Fibroblast of skin of left quadriceps (primary cell): ENCODE measurements at places on chromosomes 7 and 10.

DNA sequence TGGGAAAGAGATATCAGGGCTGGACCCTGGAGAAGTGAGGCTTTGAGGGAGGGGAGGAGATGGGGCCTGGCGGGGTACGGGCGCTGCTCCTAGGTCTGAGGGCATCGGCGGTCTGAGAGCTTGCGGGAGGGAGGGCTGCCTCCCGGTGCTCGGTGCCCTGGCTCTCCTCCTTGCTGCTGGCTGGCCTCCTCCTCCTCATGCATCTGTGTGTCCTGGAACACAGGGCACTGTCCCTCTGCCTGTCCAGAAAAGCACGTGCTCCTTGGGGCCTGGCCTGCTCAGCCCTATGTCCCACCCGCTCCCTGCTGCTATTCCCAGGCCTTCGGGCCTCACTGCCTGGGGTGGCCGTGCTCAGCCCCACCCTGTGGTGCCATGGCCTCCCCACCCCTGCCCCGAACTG, 166.9 kb downstream of the RNF216 start:
- no peak for DNase-seq

DNA sequence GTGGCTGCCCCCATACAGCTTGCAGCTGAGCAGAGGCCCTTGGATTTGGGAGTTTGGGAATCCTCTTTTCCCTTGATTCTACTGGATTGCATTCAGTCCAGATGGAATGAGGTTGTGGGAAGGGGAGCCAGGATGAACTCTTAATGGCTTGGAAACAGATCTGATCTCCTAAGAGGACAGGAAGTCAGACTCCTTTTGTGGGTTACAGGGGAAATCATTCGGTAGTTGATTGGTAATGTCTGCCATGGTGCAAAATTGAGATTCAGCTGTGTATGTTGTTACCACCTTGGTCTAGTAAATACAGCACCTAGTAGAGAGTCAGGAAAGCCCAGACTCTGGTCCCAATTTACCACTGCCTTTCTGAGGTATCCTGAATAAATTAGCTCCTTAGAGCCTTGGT, 144.2 kb upstream of the TNRC18 start:
- no peak for DNase-seq

- DNase-seq = no peak
Observed at GRCh38 chr10:35940141-35941041, 298.3 kb upstream of the FZD8 start.

GRCh38 chr10:34726862-34727261, 88.2 kb downstream of the PARD3 start:
- no peak for DNase-seq

GRCh38 chr10:11175823-11176243, 158.2 kb downstream of the CELF2 start:
- DNase-seq = no peak

DNA sequence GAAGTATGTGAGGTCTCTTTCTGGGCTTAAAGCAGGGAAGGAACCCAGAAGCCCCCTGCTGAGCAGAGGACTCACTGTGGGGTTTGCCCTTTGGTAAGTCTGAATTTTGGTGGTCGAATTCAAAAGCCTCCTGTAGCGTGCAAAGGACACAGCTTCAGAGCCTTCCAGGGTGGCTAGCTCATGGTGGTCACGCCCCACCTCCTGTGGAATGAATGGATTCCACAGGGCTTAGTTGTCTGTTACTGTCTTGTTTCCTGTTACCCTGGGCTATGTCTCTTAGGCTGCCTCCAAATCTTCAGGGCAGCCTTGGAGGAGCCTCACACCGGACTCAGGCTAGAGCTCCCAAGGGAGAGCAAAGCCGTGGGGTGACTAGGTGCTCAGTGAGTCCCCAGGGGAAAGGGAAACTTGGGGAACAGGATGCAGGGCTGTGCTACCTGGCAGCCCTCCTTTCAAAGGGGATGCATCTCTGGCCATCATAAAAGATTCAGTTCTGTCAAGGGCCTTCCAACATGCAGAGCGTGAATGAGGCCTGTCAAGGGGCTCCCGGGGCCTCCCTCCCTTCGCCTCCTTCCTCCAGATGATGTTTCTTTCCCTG, 211.7 kb downstream of the CCSER2 start:
- peak; percentile 63 for DNase-seq

GRCh38 chr7:75987805-75988567, 6.4 kb downstream of the TMEM120A start:
- DNase-seq = no peak

- DNase-seq = no peak
Observed at GRCh38 chr10:98511876-98512275, 65.1 kb upstream of the HPS1 start.

DNA sequence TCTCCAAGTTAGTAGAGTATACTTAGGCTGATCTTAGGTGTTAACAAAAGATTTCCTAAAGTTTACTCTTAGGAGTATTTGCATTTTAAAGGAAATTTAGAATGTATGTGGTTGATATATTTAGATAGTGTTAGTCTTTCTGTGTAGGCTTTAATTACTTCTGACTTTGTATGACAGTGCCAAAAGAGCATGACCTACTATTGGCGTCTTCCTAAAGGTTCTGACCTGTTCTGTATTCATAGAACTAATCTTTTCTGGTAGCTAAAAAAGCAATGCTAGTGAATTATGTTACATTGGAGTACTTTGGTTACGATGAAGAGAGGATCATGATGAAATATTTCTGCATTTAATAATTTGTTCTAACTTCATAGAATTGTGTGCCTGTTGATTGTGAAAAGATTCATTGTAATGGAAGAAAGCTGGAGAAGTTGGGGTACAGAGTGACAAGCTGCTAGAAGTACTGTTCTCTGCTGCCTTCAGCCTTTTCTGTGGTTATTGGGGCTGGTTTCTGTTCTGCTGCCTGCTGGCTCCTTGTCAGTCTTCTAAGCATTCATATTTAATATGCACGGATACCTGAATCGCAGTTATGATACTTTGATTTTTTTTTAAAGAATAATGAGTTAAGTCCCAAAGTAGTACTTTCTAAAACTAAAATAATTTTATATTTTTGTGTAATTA, 13.2 kb downstream of the WAC start:
- no peak for DNase-seq

GRCh38 chr7:135664046-135664589, 1.8 kb downstream of the STMP1 start:
- DNase-seq = no peak

DNA sequence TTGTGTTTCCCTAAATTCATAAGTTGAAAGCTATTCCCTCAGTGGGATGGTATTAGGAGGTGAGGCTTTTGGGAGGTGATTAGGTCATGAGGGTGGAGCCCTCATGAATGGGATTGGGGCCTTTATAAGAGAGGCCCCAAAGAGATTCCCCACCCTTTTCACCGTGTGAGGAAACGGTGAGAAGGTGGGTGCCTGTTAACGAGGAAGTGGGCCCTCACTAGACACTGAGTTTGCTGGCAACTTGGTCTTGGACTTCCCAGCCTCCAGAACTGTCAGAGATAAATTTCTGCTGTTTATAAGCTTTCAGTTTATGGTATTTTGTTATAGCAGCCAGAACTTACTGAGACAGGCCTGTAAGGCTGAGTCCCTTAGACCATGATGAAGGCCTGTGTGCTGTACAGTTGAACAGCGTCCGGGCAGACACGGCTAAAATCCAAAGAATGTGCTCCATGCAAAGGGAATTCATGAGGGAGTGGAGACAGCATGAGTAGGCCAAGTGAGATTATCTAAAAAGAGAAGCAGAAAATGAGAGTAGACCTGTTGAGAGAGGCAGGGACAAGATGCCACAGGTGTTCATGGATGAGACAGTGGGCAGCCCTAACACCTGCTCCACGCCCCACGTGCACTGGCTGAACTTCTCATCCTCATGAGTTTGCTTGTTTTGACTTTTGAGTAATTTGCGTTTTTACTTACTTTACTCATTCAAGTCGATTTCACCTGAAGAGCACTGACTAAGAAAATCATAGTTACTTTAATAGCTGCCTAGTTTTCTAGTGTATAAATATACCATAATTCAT, 66.9 kb upstream of the SFMBT2 start:
- no peak for DNase-seq

DNA sequence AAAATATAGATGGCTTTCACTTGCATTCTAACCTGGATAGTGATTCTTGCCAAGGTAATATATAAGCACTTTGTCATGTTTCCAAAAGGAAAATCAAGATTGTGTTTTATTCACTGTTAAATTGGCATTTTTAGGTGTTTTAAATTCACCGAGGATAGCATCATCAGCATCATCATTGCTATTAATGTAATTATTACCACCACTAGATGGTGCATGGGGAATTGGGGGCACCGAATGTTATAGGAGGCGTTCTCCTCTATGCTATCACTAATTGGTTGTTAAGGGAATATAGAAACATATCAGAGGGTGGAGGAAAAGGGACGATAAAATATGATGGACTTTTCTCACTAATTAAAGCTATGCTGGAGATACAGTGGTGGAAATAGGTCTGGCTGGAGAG, 95.5 kb downstream of the CELF2 start:
- no peak for DNase-seq

GRCh38 chr7:34842782-34843181, 184.8 kb downstream of the NPSR1 start:
- no peak for DNase-seq

- DNase-seq = no peak
Observed at GRCh38 chr7:82067628-82068264, 297.9 kb upstream of the HGF start.

- no peak for DNase-seq
Observed at GRCh38 chr7:159143780-159144757, 598 bp downstream of the VIPR2 start.

- DNase-seq = no peak
Observed at GRCh38 chr7:106317971-106318370, 33.2 kb upstream of the NAMPT start.

DNA sequence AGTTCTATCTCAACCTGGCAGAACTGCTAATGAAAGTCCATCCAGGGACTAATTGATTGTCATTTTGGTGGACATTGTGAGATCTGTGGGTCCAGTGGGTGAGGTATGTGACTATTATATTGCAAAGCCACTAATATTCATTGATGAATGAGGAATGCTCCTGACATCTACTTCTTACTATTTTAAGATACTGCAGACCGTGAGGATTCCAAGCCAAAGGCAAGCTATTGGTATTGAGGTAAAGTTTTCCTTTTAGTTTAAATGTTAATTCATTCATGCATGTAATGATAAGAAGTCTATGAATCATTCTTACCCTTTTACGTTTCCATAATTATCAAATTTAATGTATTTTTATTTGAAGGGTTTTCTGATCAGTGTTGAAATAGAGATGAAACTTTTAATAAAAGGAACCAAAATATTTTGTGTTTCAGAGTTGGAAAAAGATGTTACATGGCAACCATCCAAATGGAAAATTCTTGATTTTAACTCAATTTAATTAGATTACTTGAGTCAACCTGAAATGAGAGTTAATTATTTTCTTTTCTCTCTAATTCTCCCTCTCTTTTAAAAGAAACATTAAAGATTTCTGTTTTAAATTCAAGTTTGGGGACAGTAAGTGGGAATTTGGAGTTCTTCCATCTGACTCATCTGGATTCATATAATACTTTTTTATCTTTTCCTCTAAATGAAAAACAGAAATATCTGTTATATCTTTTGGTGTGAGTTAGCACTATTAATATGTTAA, 39.6 kb downstream of the NUP205 start:
- no peak for DNase-seq

GRCh38 chr7:67760971-67761370, 764.3 kb downstream of the TYW1 start:
- DNase-seq = no peak

DNA sequence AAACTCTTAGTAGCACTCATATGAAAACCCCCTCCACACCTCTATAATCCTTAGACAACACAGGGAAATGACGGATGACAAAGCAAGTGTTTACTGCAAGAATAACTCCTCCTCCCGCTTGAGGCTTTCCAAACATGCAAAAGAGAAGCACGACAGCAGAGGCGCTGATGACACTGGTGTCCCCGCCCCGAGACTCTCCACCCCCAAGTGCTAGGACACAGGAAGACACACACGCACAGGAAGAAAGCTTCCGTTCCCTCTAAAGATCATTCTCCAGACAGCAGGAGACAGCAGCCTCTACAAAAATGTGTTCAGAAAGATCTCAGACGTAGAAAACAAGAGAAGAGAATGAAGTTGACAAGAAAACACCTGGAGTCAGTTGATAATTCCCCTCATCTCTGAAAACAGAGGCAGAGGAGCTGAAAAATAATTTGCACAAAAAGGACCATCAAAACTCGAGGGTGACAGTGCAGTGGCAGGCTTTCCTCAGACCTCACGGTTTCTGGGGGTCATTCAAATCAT, 90.2 kb downstream of the DLG5 start:
- DNase-seq = no peak

- no peak for DNase-seq
Observed at GRCh38 chr10:95423164-95424005, 132.6 kb upstream of the PDLIM1 start.
